AG09319 (cell line): ENCODE measurements at places on chromosomes 2 and 18.

DNA sequence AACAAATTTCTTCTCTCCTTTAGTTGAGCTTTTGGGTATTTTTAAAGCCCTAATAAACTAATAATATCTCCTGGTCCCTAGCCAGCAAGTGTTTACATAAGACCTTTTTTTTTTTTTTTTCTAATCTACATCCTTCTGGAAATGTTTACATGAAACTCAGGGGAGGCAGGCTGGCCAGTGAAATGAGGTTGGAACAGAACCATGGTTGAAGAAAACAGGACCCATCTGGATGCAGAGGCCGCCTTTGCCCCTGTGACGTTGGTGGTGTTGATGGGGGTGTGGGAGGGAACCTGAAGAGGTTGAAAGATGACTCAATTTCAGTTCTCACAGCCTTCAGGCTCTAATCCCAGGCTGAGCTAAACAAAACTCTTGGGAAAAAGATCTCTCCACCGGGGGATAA is 118.5 kb downstream of the NRP2 start:
- peak; percentile 48 for DNase-seq

- no peak for DNase-seq
Measured at GRCh38 chr2:229363185-229363814, 92.2 kb upstream of the PID1 start.

- DNase-seq: no peak
Measured at GRCh38 chr2:17520761-17521160, 2.5 kb upstream of the RAD51AP2 start.

DNA sequence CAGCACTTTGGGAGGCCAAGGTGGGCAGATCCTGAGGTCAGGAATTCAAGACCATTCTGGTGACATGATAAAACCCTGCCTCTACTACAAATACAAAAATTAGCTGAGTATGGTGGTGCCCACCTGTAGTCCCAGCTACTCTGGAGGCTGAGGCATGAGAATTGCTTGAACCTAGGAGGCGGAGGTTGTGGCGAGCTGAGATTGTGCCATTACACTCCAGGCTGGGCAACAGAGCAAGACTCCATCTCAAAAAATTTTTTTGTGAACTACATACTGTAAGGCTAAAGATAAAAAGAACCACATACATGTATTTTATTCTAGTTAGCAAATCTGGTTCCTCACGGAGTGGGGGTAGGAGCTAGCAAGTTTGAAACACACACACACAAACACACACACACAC is 45.1 kb downstream of the RAB10 start:
- DNase-seq: no peak

- no peak for DNase-seq
Measured at GRCh38 chr2:203238292-203238703, 520 bp upstream of the CYP20A1 start.

- DNase-seq: no peak
Measured at GRCh38 chr2:174054926-174055325, 89.8 kb upstream of the SP3 start.

DNA sequence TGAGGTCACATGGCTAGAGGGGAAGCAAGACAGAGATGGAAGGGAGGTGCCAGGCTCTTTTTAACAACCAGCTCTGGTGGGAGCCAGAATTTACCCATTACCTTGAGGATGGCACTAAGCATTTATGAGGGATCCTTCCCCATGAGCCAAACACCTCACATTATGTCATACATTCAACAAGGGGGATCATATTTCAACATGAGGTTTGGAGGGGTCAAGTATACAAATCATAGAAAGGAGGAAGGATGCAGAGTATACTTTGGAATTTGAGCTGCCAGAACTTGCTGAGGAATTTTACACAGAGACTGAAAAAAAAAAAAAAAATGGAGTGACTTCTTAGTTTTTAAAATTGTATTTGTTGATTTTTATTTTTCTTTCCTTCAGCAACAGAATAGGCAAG is 891.4 kb downstream of the CCDC85A start:
- DNase-seq: no peak

DNA sequence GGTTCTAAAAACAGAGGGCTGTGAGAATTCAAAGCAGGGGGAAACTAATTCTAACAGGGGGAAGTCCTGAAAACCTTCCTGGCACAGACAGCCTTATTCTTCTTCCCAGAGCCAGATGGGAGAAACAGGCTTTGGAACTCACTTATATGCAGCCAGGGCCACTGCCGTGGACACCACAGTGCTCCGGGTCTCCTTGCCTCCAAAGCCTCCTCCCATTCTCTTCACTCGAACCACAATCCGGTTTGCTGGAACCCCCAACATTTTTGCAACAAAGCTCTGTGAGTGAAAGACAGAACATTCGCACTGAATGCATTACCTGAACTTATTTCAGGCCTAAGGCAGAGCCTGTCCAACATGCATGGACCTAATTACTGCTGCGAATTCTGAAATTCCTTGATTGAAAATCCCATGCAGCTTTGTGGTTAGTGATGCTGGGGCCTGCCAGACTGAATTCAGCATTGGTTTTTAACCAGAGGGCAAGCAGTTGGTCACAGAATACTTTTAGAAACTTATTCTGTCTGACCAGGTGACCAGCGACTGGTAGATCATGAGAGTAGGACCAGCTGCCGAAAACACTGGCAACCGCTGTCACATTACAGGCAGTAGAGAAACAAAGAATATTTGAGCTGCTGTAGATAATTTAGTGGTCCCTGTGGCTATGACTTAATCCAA is 48.6 kb downstream of the XDH start:
- peak; percentile 24 for DNase-seq

- no peak for DNase-seq
Measured at GRCh38 chr18:76672627-76673026, 149.7 kb upstream of the ZNF236 start.

DNA sequence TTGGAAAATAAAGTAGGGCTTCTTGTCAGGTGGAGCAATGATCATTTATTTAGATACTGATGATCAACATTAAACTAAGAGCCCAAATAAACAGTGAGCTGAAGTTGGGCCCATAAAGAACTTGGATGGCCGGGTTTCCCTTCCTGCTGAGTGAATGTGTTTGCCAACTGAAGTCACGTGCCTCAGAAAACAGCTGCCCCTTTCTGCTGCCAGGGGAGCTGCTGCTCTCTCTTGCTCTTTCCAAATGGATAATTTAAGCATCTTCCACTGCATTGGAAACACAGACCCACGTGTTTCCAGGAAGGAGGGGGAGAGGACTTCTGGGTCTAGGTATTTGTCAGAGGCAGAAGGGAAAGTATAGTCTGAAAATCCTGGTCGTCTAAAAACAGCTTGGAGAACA is 22.9 kb upstream of the NCKAP5 start:
- DNase-seq: no peak

DNA sequence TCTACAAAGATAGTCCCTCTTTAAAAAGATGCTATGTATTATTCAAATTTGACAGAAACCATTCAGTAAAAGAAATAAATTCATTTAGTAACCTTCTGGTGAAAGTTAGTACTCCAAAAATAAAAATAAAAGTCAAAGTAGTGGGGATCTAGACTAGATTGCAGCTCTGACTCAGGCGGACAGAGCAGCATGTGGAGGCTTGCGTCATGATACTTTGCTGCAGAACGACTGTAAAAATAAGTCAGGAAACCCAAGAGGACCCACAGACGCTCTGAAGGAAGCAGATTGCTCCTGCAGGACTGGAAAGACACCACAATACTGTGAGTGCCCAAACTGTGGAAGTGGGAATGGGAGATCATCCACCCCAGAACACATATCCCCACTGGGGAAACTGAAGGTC is 301.9 kb downstream of the RIT2 start:
- DNase-seq: no peak

DNA sequence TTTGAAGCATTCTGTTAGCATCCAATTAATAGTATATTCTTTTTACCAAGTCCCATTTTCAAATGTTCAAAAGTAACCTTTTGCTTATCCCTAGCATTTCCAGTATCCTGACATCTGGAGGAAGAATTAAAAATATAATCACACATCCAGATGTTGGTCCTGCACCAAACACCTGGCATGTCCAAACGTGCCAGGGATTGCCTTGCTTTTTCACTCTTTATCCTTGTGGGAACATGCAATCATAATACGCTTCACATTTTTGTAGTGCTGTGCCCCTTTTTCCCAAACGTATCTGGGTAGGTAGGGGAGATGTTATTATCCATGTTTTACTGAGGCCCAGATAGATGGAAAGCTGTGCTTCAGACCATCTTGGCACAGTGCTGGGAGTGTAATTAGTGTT is 133.0 kb downstream of the TPGS2 start:
- no peak for DNase-seq

GRCh38 chr2:156657809-156658208 is 221.6 kb downstream of the GPD2 start:
- DNase-seq: no peak

- peak; percentile 91 for DNase-seq
Measured at GRCh38 chr2:216498379-216499352, at the start of gene RPL37A. Gene RPL37A, plus strand, starts transcription at chr2:216498844. Its CDS starts 31 bp downstream, at chr2:216498875.

DNA sequence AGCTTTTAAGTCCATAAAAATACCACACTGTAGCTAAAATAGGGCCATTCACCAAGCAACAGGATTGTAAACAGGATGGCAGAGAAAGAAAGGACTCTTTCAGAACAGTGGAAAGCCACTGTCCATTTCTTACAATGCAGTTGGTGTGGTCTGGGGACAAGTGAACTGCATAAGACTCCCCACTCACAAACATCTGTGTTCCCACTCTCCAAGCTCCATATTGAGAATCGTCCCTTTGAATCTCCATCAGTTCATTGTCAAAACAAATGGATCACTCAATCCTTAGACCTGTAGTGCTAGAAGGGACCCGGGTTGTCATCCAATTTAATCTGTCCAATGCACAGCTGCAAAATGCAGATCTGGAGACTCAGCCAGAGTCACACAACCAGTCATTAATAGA is 347.4 kb upstream of the KLHL29 start:
- DNase-seq: no peak

- no peak for DNase-seq
Measured at GRCh38 chr18:38635709-38636430, 1070.3 kb upstream of the CELF4 start.

- no peak for DNase-seq
Measured at GRCh38 chr2:198913394-198914152, 544.2 kb downstream of the SATB2 start.

GRCh38 chr2:73105511-73105971 is 7.2 kb downstream of the RAB11FIP5 start:
- no peak for DNase-seq

DNA sequence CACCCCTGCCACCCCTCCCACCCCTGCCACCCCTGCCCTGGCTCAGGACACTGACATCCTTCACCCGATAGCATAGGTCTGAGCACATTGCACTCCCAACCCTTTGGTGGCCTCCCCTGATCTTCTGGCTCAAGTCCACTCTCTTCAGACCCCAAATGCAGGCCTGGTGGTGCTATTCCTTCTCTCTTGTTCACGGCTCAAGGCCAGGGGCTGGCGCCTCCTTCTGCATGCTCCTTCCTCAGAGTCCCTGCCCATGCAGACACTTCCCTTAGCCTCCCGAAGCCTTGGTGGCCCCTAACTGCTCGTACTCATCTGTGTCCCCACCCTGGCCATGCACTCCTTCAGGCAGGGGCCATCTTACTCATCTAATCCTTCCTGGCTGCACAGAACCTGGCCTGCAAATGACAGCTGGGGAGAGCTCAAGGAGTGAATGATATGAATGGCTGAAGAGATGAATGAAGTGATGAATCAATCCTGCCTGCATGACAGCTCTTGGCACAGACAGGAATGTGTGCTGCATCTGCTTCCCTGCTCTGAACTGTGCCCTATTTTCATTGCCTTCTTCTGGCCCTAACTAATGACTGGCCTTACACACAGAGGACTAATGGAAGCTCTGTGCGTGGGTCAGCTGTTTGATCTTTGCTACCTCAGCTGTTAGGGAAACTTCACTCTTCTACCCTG is 290.8 kb downstream of the DYSF start:
- DNase-seq: no peak

GRCh38 chr2:202410092-202410491 is 34.0 kb downstream of the BMPR2 start:
- DNase-seq: no peak

DNA sequence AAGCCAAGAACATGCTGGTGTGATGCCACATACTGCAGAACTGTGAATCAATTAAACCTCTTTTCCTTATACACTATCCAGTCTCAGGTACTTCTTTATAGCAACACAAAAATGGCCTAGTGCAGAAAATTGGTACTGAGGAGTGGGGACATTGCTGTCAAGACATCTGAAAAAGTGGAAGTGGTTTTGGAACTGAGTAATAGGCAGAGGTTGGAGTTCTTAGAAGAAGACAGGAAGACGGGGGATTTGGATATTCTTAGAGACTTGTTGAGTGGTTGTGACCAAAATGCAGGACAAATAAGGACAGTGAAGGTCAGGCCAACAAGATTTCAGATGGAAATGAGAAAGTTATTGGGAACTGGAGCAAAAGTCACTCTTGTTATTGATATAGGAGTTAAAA is 31.3 kb upstream of the CDH2 start:
- no peak for DNase-seq

DNA sequence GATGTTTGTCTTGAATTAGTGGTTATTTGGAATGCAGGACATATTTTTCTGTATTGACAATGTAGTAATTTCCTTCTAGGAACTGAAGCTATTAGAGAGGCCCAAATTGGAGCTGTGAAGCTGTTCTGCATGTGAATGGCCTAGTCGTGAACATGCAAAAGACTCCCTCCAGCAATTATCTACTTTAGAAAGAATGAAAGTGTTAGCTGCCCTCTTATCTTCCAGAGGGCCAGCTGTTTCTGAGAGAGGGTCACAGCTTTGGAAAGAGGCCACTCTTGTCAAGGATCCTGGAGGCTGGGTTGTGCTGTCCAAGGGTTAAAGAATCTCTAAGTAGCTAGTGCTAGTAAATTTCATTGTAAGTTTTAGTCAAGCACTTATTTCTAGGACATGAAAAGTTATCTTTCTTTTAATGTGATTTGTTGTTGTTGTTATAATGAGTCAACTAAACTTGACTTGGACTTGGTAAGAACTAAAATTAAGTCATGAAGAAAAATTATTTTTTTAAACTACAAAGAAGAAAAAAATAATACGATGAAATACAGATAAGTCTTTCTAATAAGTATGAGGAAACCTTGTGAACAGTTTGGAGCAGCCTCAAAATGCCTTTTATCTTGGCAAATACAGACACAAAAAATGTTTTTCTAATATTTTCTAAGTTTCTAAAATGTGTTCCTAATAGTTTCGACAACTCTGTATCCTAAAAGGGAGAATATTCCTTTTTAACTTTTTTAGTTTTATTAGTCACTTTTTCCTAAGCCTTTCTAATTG is 36.8 kb downstream of the DPP4 start:
- no peak for DNase-seq
